Stimulated activated CD8-positive, alpha-beta memory T cell treated with anti-CD3 and anti-CD28 coated beads, Interleukin-15, amount 100 ng/mL, for 48 hours (primary cell): ENCODE measurements at places on chromosomes 3 and 15.

GRCh38 chr3:32315441-32315840 is 76.2 kb upstream of the CMTM7 start:
- DNase-seq, result no peak

- DNase-seq, result no peak
Measured at GRCh38 chr3:48960841-48961413, 29.1 kb upstream of the P4HTM start.

DNA sequence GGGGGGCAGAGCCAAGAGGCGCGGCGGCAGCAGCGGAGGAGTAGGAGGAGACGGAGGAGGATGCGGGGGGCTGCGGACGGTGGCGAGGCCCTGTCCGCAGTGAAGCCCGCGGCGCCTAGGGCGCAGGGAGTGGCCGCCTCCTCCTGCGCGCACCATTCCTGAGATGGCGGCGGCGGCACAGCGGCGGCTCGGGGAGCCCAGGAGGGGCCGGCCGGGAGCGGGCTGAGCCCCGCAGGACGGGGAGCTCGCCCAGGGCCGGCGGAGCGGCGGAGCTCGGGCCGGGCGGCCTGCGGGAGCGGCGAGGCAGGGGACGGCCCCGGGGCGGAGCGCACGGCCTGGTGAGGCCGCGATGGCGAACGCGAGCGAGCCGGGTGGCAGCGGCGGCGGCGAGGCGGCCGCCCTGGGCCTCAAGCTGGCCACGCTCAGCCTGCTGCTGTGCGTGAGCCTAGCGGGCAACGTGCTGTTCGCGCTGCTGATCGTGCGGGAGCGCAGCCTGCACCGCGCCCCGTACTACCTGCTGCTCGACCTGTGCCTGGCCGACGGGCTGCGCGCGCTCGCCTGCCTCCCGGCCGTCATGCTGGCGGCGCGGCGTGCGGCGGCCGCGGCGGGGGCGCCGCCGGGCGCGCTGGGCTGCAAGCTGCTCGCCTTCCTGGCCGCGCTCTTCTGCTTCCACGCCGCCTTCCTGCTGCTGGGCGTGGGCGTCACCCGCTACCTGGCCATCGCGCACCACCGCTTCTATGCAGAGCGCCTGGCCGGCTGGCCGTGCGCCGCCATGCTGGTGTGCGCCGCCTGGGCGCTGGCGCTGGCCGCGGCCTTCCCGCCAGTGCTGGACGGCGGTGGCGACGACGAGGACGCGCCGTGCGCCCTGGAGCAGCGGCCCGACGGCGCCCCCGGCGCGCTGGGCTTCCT is at the start of gene GPR27:
GPR27 (plus strand) TSS at position 155 of the 909 bp plus-strand sequence; CDS start at position 350, 195 bp downstream.
- DNase-seq, result no peak

GRCh38 chr15:31871166-31871886 is 159.0 kb upstream of the CHRNA7 start:
- no peak for DNase-seq

DNA sequence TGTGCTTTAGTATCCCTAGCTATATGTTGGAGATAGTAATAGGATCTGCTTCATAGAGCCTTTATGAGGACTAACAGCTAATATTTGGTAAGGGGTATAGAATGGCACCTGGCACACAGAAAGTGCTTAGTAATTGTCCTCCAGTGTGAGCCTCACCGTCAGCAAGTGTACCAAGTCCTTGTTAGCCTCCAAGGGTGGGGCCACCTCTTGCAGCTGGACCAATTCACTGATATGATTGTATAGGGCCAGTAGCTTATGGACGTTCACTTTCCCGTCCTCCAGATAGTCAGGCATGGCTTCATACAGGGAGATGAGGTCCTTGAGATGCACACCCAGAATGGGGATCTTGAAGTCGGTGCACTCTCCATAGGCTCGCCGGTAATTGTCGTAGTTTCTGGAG is 53.6 kb downstream of the FAM98B start:
- DNase-seq, result no peak
